Activated CD4-positive, CD25-positive, alpha-beta regulatory T cell treated with anti-CD3 and anti-CD28 coated beads, Interleukin-2, amount 50 U/mL, for 24 hours (primary cell): ENCODE measurements at places on chromosomes 5 and 9.

- no peak for ATAC-seq
Measured at GRCh38 chr9:72935595-72935994, 17.3 kb downstream of the ALDH1A1 start.

DNA sequence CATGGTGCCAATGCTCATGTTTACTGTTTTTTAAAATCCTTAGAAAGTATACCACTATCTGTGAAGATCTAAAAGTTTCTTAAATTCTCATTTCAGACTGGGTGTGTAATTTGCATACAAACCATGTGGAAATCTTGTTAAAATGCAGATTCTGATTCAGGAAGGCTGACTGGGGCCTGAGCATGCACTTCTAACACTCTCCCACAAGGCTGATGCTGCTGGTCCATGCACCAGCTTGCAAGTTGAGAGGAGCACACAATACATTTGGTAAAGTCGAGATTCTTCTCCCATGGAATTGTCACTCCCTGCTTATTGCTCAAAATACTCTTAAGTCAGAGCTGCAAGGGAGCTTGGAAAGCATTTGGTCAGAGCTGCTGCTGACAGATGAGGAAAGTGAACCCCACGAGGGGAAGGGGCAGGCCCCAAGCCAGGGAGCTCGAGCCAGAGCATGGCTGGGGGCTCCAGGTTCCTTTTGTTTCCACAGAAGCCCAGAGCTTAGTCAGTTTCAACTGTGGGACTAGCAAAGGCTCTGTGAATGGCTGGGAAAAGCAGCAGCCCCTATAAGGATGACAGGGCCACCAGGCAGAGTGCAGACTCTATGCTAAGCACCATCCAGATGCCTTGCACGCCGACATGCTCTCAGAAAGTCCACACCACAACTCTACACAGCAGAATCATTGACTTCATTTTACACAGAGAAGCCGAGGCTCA lies 93.5 kb upstream of the HAND1 start:
- ATAC-seq, result no peak

DNA sequence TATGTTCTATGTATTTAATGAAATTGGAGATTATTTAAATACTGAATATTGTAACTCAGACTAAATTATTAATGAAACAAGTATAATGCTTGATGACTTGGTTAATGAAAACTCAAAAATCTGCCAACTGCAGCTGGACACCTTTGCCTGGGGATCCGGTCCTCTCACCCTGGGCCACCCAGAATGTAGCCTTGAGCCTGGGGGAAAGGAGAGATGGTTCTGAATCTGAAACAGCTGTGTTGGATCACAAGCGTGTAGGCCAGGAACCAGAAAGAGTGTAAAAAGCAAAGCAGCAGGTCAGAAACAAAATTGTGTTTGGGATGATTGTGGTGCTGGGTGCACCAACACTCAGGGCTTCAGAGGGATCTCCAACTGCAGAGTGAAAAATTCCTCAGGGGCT lies 38.5 kb downstream of the ADAMTS16 start:
- no peak for ATAC-seq

DNA sequence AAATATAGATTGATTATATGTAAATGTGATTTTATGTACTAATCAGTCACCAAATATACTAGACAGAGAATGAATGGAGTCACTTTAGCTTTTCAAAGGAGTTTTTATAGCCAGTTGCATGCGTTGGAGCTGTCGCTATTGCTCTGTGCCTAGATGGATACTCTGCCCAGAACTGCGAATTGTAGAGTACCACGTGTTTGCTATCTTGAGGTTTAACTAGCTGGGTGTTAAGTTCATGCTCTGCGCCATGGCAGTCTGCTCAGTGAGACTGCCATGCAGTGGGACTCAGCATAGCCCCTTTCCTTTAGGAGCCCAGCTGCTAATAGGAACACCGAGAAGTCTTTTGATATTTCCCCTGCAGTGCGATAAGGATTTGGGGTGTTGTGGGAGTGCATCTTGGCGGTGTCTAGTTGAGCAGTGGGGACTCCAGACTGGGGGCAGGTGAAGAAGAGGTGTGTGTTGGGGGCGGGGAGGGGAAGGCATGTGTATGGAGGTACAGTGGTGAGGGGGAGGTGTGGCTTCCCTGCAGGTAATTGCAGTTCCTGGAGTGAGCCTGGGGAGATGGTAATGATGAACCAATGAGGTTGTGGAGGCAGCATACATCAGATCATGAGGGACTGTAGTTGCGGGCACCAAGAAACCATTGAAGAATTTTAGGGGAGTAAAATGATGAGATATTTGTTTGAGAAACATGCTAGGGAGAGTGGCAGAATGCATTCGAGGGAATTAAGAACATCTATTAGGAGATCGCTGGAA lies 118.9 kb downstream of the TRIO start:
- no peak for ATAC-seq

- ATAC-seq, result no peak
Measured at GRCh38 chr9:137300567-137301080, 1.4 kb downstream of the NRARP start.

DNA sequence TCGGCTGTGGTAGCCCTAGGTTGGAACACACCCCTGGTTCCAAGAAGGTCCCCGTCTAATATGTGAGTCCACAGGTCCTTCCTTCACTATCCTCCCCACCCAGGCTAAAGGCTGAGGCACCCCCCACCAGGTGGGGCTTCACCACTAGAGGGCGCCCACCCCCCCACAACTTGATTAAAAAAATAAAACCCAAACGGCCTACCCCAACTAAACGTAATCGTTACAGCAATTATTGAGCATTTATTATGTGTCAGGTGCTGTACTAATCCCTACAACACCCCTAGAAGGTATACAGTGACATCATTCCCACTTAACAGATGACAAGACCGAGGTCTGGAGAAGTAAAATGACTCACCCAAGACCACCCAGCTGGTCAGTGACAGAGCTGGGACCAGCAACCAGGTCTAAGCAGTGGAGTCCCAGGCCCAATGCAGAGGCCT lies 65.0 kb downstream of the FGF18 start:
- peak; percentile 46 for ATAC-seq

DNA sequence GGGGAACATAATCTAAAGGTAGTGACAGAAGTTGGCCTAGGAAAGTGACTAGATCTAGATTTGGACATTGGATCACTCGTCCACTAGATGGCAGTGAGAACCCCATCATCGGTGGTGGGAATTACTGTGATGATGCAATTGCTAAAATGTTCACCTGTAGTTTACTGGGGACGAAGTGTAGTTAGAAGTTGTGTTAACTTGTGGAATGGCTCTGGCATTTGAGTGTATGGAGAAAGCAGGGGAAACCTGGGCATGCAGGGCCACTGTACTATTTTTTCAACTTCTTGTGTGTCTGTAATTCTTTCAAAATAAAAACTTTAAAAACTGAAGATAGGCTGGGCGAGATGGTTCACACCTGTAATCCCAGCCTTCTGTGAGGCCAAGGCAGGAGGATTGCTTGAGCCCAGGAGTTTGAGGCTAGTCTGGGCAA lies 75.5 kb downstream of the PHAX start:
- ATAC-seq, result peak; percentile 84

DNA sequence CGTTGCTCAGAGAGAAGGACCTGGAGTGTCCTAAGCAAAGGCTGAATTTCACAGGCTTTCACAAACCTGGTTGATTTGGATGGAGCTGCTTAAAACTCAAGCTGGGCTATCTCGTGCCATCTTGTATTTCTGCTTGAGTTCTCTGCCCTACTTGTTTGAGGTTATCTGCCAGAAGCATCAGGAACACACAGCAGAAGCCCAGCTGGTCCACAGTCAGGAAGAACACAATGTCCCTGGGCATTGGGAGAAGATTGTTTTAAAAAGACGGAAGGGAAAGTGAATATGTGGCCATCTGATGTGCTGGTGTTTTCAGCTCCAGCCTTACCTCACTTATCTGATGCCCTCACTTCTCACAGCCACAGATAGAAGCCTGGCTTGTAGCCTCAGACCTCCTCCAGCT lies 32.9 kb upstream of the SLC36A1 start:
- ATAC-seq, result no peak

DNA sequence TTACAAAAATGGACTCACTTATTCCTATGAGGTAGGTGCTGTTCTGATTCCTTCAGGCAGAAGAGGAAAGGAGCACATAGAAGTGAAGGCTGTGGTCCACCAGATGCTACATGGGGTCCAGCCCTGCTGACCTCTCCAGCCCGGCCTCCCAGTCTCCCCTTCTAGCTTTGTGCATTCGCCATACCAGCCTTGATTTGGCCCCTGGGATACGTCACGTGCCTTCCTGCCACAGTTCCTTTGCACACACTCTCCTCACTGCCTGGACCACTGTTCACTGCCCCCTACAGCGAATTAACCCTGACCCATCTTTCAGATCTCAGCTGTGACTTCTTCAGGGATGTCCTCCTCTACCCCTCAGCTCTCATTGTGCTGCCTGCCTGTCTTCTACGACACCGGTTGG lies 32.6 kb downstream of the FGF1 start:
- no peak for ATAC-seq

DNA sequence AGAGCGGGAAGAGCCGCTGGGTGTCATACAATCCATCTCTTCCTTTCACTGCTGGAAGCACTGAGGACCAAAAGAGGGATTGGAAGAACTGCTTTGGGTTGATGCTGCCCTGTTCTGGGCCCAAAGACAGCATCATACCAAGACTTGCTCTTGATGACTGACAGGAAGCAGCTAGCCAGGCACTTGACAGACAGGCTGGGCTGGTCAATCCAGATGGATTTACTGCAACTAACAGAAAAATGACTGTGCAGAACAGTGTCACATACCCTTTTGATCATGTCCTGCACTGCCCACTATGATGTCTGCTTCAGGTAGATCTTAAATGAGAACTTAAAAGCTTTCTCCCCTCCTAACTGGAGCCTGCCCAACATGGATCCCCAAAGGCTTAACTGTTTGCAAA lies 157.6 kb downstream of the CRB2 start:
- ATAC-seq, result no peak

GRCh38 chr9:88321764-88322163 lies 66.5 kb upstream of the SPIN1 start:
- no peak for ATAC-seq

GRCh38 chr5:130090569-130091270 lies 186.5 kb downstream of the CHSY3 start:
- ATAC-seq, result no peak

- ATAC-seq, result no peak
Measured at GRCh38 chr5:32343058-32343672, 30.4 kb upstream of the MTMR12 start.

GRCh38 chr9:2242831-2243330 lies 227.7 kb downstream of the SMARCA2 start:
- no peak for ATAC-seq

GRCh38 chr9:37221489-37222106 lies 101.2 kb downstream of the ZCCHC7 start:
- ATAC-seq, result no peak

DNA sequence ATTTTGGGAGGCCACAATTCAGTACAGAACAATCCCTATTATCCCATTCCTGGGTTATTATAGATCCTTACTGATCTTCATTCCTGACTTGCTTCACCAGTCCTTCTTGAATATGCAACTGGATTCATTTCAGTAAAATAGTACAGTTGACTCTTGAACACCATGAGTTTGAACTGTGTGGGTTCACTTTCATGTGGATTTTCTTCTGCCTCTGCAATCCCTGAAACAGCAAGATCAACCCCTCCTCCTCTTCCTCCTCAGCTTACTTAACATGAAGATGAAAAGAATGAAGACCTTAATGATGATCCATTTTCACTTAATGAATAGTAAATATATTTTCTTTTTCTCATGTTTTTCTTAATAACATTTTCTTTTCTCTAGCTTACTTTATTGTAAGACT lies 8.3 kb upstream of the PDE8B start:
- no peak for ATAC-seq

- no peak for ATAC-seq
Measured at GRCh38 chr9:132114102-132114707, 34.5 kb upstream of the MED27 start.

- no peak for ATAC-seq
Measured at GRCh38 chr9:93436218-93436617, 15.3 kb upstream of the FAM120A start.

GRCh38 chr5:143219696-143220095 lies 183.8 kb downstream of the NR3C1 start:
- no peak for ATAC-seq

- no peak for ATAC-seq
Measured at GRCh38 chr5:41087461-41087860, 16.3 kb upstream of the MROH2B start.

- no peak for ATAC-seq
Measured at GRCh38 chr9:84874022-84874421, 204.5 kb downstream of the NTRK2 start.

- ATAC-seq, result no peak
Measured at GRCh38 chr9:105507096-105507790, 50.7 kb upstream of the FKTN start.

GRCh38 chr5:167614294-167615021 lies 677.0 kb upstream of the WWC1 start:
- ATAC-seq, result no peak

- ATAC-seq, result no peak
Measured at GRCh38 chr5:40224421-40224820, 455.3 kb upstream of the PTGER4 start.

DNA sequence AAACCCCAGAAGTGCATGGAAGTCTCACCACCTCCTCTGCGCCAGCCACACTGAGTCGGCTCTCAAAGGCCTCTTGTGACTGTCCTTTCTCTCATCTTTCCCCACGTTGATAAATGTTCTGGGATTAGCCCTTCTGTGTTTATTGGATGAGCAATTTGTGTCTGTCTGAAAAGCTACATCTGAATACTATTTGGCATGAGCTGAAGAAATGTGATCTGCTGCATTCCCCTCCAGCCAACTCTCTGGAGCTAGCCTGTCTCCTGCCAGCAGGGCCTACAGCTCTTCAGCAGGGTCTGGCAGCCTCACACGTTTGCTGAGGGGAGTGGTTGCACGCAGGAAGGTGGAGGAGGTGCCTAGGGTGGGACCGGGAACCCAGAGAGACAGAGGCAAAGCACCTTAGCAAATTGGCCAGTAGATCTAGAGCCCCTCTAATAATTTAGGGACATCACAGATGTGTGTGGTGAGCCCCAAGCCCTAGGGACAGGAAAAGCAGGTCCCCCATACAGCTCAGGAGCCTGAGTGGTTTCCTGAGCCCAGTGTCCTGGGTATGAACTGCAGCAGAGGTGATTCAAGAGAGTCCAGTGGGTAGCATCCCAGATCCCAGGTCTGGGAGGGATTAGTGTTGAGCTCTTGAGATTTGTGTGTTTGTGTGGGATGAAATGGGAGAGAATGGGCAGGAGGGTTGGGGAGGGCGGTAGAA lies 20.5 kb upstream of the B4GALT1 start:
- no peak for ATAC-seq

GRCh38 chr9:22136461-22137096 lies 127.5 kb upstream of the CDKN2B start:
- no peak for ATAC-seq

GRCh38 chr9:107025260-107026035 lies 162.5 kb downstream of the ZNF462 start:
- no peak for ATAC-seq
